ENCODE measurements at places on chromosomes 11 and 22.

- DNase-seq: no peak
These were observed 376.8 kb downstream of the TBC1D22A start for GRCh38 chr22:47139013-47139789.

DNA sequence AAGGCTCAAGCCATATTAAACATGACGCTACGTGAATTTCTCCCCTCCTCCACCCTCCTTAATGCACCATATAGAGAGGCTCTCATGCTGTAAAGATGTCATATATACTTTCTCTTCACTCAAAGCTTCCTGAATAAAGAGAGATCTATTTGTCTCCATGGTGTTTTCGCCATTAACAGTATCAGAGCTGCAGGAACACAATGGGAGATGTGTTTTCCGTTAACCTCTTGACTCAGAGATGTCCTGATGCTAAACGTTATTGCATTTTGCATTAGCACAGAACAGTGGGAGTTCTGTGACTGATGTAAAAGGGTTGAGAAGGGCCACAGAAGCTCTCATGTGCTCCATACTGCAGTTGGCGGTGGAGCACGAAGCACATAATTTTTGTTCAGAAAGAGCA is 25.7 kb upstream of the BLID start:
- no peak for DNase-seq

GRCh38 chr11:64777449-64778222 is 706 bp downstream of the SF1 start:
- peak; percentile 84 for DNase-seq

GRCh38 chr11:13786688-13787087 is 118.2 kb downstream of the FAR1 start:
- DNase-seq: no peak

- DNase-seq: no peak
These were observed 85.8 kb downstream of the FANCF start for GRCh38 chr11:22539821-22540256.

- DNase-seq: no peak
These were observed 4.3 kb upstream of the RGL4 start for GRCh38 chr22:23686416-23687024.

DNA sequence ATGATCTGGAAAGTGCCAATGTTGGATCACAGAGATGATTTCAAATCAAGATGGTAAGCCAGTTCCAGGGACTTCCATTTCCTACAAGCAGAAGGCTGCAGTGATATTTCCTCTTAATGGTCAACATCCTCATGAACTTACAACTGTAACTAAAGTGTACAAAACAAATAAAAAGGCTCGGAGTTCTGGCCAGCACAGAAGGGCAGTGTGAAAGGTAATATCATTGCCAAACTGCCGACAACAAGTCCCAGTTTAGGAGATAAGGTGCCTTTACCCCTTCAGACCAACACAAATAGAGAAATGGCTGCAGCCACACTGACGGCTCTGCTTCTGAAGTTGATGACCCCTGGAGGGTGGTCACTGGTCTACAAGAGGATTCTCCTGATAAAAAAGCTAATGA is 91.1 kb downstream of the ETS1 start:
- DNase-seq: no peak

DNA sequence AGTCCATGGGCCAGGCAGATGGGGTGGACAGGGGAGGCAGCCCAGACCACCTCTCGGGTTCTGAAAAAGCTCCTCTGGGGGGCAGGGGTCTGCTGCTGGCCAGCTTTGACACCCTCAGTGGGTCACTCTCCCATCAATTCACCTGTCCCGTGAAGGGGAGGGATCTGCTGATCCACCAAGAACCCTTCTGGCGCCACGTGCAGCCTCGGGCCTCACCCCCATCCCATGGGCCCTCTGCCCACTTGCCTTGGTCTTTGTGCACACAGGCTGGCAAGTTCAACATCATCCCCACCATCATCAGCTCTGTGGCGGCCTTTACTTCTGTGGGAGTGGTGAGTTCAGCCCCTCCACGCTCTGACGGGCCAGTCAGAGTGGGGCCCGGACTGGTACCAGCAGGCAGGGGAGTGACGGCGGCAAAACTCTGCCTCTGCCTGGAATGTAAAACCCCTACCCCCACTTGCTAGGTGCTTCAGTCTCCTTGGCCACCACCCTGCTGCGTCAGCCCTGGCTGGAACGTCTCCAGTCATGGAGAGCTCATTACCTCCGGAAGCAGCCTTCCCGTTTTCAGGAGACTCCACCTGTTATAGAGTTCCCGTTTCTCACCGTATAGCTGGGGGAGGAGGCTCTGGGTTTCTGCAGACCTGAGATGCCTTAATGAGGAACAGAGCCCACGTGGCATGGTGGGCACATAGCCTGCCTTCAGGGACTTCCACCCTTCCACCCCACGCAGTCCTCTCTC is 12.7 kb downstream of the PRG3 start:
- peak; percentile 36 for DNase-seq

GRCh38 chr22:46528121-46528610 is 9.3 kb downstream of the CELSR1 start:
- peak; percentile 98 for DNase-seq

DNA sequence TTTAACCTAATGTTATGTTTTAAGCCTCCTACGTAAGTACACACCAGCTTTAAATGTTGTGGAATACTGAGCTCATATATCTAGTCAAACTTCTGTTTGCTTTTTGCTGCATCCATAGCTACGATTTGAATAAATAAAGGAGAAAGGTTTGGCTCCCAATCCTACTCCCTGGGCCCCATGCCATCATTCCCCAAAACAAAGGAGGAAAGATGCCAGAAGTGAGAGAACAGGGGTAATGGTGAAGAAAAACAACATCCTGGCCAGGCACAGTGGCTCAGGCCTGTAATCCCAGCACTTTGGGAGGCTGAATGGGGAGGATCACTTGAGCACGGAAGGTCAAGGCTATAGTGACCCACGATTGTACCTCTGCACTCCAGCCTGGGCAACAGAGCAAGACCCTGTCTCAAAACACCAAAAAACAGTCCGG is 26.5 kb downstream of the SCGB1A1 start:
- no peak for DNase-seq

DNA sequence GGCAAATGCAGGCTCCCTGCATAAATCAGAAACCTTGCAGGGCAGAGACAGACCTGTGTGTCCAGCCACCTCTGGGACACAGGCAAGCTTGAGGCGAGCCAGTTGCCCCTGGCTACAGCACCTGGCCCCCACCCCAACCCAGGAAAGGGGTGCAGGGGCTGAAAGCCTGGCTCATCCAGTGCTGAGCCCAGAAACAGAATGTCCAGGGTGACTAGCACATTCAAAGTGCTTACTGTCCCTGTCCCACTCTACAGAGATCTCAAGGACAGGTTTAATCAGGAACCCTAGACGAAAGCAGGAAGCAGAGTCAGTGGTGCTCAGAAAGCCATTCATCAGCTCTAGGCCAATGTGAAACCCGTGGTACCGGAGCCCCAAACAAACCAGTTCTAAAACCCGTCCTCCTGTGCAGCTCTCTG is 31.9 kb downstream of the PLEKHA7 start:
- DNase-seq: no peak

DNA sequence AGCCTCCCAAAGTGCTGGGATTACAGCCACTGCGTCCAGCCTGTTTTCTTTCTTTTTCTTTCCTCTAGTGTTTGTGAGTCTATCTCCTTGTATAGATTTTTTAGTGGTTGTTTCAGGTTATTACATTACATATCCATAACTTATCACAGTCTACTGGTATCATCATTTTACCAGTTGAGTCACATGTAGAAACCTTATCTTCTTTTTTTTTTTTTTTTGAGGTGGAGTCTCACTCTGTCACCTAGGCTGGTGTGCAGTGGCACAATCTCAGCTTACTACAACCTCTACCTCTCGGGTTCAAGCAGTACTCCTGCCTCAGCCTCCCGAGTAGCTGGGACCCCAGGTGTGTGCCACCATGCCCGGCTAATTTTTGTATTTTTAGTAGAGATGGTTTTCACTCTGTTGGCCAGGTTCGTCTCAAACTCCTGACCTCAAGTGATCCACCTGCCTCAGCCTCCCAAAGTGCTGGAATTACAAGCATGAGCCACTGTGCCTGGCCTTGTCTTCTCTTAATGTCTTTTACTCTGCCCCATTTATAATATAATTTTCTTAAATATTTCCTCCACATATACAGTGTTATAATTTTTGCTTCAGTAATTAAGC is 11.0 kb downstream of the CDC45 start:
- DNase-seq: no peak

DNA sequence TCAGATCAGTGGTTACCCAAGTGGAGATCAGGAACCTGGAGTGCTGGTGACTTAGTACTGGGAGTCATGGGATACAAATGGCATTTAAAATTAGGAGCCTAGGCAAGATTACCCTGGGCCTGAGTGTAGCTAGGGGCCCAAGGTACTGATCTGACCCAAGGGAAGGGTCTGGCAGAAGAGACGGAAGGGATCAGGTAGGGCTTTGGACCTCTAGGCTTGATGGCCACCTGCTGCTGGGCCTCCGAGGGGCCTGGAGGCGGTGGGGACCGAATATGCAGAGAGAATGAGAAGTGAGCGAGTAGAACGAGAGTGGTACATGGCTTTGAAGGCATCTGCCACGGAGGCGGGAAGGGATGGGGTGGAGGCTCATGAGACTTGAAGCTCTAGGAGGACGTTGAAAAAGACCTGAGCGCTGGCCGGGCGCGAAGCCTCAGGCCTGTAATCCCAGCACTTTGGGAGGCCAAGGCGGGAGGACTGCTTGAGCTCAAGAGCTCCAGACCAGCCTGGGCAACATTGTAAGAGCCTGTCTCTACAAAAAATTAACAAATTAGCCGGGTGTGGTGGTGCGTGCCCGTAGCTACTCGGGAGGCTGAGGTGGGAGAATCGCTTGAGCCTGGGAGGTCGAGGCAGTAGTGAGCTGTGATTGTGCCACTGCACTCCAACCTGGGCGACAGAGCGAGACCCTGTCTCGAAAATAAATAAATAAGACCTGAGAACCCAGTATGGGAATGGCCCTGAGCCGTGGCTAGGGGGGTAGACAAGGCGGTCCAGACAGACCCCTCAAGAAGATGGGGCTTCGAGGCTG is 563 bp upstream of the PPIL2 start:
- DNase-seq: no peak

GRCh38 chr11:10914050-10914449 is 56.2 kb upstream of the ZBED5 start:
- DNase-seq: peak; percentile 92

DNA sequence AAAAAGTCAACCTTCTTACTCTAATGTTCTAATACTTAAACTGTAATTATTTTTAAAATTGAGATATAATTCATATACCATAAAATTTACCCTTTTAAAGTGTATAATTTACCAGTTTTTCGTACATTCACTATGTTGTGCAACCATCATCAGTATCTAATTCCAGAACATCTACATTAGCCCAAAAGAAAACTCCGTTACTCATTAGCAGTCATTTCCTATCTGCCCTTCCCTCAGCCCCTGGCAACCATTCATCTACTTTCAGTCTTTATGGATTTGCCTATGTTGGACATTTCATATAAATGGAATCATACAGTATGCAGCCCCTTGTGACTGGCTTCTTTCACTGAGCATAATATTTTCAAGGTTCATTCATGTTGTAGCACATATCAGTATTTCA is 22.2 kb downstream of the SGSM3 start:
- DNase-seq: no peak

- no peak for DNase-seq
These were observed 38.8 kb downstream of the PTPRJ start for GRCh38 chr11:48019217-48019584.

- DNase-seq: no peak
These were observed 5.7 kb downstream of the SLC39A13 start for GRCh38 chr11:47413908-47414684.

GRCh38 chr22:37021710-37022482 is 2.4 kb downstream of the MPST start:
- peak; percentile 66 for DNase-seq

GRCh38 chr11:100719809-100720221 is 32.7 kb downstream of the ARHGAP42 start:
- DNase-seq: no peak

DNA sequence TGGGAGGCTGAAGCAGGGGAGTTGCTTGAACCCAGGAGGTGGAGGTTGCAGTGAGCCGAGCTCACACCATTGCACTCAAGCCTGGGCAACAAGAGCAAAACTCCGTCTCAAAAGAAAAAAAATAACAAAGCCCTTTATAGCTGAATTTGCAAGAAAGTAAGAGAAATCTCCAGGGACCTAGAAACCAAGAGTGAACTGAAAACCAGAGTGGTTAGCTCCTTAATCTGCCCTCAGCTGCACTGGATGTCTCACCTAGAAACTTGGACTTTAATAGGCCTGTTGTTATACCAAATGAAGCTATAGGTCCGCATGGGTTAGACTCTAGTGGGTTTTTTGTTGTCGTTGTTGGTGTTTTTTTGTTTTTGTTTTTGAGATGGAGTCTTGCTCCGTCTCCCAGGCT is 4.1 kb downstream of the NEU3 start:
- no peak for DNase-seq

GRCh38 chr11:57316017-57316416 is 8.7 kb downstream of the TNKS1BP1 start:
- DNase-seq: no peak

DNA sequence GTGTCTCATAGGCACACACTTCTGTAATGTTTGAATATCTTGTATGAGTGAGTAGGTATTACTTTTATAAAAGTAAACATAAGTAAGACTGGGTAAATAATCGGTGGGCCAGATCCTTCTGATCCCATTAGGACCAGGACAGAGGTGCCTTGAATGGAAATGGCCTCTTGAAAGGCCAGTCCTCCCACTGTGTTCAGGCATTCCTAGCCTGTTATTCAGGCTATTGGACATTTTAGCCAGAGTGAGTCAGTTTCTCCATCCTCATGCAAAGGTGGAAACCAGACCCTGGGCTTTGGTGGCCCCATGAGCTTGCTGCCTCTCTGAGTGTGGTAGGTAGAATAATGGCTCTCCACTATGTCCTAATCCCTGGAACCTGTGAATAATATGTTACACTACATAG is 34.4 kb downstream of the C11orf96 start:
- no peak for DNase-seq

DNA sequence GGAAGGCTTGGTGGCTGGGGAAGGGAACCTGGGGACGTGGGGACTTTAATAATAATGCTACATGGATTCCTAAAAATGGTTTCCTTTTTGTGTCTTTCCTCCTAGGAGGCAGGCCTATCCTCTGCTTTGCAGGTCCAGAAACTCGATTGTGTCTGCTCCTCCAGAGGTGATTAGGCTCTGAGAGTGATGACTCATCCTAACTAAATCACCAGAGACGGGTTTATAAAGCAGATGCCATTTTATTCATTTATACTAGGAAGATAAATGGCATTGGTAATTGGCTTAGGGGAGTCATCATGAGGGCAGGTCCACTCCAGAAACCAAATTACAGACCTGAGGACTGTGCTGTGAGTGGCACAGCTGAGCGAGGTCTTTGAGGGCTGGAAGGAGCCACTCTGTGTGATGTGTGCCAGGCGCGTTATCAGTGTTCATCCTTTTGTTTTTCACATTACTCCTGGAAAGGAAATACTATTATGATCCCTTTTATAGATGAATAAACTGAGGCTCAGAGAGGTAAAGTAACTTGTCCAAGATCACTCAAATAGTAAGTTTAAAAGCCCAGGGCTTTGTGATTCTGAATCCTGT is 7.1 kb downstream of the NLRX1 start:
- DNase-seq: no peak

DNA sequence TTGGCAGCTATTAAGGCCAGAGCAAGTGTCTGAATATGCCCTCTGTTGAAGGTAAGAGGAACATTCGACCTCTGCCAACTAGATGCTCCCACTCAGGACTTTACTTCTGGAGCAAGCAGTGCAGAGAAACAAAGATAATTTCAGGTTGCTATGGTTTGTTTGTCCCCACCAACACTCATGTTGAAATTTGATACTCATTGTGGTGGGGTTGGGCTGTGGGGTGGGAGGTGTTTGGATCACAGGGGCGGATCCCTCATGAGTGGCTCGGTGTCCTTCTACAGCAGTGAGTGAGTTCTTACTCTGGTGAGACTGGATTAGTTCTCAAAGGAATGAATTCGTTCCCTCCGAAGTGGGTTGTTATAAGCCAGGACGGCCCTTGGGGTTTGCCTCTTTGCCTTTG is 12.0 kb downstream of the OR8A1 start:
- no peak for DNase-seq

Measured in inflammatory macrophage treated with lipopolysaccharide for 4 hours (primary cell).